ENCODE measurements at places on chromosomes 1 and 21. TPM values are rescaled to one million over a fixed set of nuclear protein-coding genes. Genes with fewer than 3 reads are reported as not detected.

Gene S100A7
- not detected for total RNA-seq

Gene CRYBG2
- not detected for total RNA-seq

Gene S100A14
- not detected for total RNA-seq

Gene S1PR1
- total RNA-seq = 162 TPM

Gene OR2G6
- total RNA-seq = not detected

DNA sequence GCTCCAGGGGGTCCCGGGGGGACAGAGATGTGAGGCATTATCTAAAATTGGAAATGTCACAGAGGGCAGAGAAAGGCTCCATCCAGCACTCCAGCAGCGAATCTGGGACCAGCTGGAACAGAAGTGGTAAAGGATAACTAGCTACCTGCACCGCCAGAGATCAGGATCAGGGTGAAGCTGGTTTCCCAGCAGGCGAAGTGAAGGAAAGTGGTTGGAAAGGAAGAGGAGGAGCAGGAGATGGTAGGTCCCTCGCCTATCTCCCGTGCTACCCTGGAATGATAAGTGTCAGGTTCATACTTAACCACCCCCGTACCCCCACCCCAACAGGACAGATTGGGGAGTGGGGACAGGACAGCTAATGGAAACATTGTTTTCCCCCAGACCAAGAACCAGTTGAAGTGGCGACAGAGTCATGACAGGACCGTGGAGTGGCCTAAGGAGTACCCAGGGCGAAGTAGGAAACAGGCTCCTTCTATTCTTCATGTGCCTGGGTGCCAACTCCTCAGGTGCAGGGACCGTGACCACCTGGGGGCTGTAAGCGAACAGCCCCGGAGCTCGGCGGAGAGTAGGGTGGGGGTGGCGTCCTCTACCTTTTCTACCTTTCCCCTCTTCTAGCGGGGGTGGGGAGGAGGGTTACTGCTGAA lies 717 bp downstream of the B4GALT3 start:
- DNase-seq = no peak

DNA sequence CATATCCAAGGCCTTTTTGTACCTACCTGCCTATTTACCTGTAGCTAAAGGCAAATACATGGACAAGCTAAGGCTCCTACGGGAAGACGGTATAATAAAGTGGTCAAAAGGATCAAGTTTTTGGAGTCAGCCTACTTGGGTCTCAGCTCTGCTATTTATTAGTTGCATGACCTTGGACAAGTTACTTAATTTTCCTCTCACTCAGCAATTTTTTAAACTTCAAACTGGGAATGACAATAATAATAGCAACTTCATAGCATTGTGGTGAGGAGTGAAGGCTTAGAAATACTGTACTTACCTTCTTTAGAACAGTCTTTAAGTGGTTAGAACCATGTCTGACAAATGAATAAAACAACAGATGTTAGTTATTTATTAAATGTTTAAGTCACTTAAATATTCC lies 60.2 kb upstream of the SLC35F3 start:
- DNase-seq = no peak

GRCh38 chr1:163076981-163077761 lies 8.0 kb downstream of the RGS4 start:
- no peak for DNase-seq

GRCh38 chr1:230826166-230826875 lies 42.0 kb downstream of the C1orf198 start:
- no peak for DNase-seq

GRCh38 chr1:206105464-206105995 lies 11.7 kb downstream of the AVPR1B start:
- peak; percentile 18 for DNase-seq

GRCh38 chr1:154796303-154796892 lies 73.7 kb downstream of the KCNN3 start:
- DNase-seq = no peak

DNA sequence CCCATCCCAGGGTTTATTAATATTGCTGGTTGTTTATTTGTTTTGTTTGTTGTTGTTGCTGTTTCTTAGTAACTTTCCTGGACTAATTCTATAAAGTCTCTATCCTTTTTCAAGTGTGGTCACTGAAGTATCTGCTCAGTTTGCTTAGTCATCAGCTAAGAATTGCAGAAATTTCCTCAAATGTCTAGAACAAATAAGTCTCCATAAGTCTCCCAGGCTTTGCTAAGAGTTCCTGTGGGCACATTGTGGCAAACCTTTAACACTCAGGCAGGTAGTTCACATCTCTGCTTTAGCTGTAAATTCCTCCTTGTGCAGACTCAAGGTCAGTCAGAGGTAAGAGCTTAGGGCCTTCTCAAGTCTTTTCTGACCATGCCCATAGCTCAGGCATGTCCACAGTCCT lies 38.9 kb upstream of the C1orf185 start:
- DNase-seq = no peak

DNA sequence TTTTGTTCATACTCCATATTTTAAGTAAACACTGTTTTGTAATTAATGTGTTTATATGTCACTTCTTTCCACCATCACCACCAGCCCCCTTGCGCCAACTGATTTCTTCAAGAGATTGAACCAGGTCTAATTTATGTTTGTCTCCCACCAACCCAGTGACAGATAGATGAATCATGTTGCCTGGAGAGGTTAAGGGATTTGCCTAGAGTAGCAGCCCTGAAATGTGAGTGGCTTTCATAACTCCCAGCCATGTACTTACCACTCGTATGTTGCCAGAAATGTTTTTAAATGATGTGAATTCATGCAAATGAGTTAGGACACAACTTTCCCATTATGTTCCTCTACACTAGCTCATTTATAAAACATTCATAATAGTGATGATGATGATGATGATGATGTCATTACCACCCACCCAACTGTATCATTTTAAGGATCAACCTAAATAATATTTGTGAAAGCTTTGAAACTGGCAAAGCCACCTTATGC lies 86.9 kb downstream of the LRRC8D start:
- DNase-seq = peak; percentile 80

GRCh38 chr1:84347932-84348555 lies 46.5 kb downstream of the SAMD13 start:
- no peak for DNase-seq

DNA sequence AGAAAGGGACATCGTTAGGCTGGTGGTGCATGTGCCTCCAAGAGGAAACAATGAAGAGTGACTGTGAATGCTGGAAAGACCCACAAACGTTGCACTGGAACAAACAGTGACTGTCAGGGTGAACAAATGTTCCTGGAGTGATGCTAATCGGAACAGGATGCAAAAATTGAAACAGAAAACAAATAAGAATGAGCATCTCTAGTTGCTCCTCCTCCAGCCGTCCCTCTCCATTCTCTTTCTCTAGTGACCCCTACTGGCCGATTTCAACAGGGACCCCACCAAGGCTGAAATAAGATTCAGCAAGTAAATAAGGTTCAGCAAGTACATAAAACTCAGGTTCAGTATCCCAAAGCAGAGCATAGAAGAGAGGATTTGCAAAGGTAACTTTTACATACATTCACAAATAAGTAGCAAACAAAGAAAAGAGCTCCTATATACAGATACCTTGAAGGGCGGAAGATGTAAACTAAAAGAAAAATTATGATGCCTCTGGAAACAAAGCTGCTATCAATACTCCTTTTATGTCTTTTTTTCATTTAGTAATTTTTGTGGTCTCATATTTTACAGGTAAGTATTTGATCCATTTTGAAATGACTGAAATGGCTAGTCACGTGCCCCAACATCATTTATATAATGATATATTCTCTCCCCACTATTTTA lies 836.1 kb upstream of the ADAMTS5 start:
- peak; percentile 24 for DNase-seq

Data from lung microvascular endothelial cell (primary cell).